IPS-NIHi11 (cell line): ENCODE measurements at places on chromosomes 12 and 14.

DNA sequence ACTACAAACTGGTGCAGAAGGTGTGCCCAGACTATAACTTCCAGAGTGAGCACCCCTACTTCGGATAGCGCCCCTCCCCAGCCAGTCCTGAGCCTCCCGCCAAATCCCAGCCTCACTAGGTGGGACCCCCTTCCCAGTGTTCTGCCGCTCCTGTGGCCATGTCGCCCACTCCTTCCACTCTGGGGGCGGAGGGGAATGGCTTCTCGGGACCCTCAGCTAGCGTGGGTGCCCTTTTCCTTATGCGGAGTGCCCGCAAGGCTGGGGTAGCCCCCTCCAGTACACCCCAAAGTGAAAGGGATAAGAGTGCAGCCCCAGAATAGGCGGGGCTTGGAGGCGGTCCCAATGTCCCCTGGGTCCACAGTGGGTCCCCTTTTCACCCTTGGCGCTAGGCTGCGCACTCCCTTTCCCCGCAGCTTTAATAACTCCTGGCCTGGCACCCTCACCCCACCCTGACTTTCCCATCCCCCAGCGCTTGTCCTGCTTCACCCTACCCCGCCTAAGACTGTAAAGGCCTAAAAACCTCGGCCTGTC, 3.8 kb upstream of the SHMT2 start:
- DNase-seq, result no peak

GRCh38 chr12:63934936-63935335, 90.4 kb downstream of the SRGAP1 start:
- no peak for DNase-seq

GRCh38 chr12:115013236-115013981, 329.4 kb upstream of the TBX3 start:
- DNase-seq, result peak; percentile 25

- DNase-seq, result no peak
Measured at GRCh38 chr12:124321556-124322270, 26.8 kb downstream of the RFLNA start.

DNA sequence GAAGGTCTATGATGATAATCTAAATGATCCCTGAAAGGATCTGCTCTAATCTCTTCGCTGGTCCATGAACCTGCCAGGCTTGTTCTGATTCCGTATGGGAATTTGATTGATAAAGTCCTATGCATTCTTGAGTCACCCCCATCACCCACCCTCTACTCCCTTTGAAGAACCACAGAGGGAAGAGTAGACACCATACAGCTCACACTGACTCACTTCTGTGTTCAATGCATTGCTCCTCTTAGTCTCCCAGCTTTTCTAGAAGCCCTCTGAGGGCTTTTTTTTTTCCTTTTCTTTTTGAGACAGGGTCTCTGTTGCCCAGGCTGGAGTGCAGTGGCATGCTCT, 18.5 kb upstream of the GPRC5A start:
- DNase-seq, result no peak

GRCh38 chr12:94074980-94075629, 73.3 kb upstream of the PLXNC1 start:
- peak; percentile 80 for DNase-seq

DNA sequence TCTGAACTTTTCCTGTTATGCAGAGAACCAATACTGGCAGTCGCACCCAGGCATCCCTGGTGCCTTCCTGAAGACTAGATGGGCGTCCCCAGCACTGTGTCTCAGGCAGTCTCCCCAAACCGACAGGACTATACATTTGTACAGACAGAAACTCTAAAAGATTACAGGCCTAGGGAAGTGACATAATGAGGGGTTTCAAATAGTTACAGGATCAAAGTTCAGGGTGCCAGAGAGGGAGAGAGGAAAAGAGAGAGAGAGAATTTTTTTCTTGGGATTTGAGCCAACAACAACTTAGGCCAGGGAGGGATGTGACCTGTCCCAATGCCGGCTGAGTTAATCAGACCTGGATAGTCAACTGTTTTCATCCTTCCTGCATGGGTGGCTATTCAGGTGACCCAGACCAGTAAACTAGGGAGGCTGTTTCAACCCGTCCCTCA, 9.3 kb upstream of the GMFB start:
- DNase-seq, result no peak

DNA sequence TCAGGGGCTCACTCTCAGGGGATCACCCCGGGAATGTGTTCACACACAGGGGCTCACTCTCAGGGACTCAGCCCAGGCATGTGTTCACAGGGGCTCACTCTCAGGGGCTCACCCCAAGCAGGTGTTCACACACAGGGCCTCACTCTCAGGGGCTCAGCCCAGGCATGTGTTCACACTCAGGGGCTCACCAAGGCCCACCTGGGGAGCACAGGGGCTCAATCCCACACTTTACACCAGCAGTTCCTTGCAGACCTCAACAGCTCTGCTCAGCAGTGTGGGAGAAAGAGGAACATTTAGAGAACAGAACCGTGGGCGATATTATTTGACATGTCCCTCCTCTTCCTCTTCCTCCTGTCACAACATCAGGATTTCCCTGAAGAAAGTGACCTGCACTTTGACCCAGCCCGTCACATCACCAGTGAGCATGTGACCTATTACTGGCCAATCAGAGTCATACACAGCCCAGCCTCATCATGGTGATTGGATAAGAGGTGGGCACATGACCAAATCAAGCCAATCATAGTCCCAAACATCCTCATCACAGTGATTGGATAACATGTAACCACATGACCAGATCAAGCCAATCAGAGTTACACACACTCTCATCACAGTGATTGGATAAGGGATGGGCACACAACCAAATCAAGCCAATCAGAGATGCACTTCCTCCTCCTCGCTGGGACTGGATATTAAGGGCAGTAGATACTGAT, 359.4 kb upstream of the SFSWAP start:
- DNase-seq, result peak; percentile 41

- peak; percentile 7 for DNase-seq
Measured at GRCh38 chr14:86237733-86238132, 707.8 kb downstream of the FLRT2 start.

DNA sequence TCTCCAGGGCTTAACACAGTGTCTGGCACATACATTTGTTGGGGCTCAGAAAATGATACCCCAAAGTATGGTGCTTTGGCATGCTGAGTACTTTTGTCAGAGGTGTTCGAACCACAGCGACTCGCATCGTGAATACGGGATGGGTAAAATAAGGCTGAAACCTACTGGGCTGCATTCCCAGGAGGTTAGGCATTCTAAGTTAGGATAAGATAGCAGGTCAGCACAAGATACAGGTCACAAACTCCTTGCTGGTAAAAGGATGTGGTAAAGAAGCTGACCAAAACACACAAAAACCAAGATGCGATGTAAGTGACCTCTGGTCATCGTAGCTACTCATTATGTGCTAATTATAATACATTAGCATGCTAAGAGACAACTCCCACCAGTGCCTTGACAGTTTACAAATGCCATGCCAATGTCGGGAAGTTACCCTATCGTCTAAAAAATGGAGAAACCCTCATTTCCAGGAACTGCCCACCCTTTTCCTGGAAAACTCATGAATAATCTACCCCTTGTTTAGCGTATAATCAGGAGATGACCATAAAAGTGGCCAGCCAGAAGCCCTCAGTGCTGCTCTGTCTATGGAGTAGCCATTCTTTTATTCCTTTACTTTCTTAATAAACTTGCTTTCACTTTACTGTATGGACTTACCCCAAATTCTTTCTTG, 3.3 kb upstream of the AEBP2 start:
- DNase-seq, result no peak

- no peak for DNase-seq
Measured at GRCh38 chr12:108441549-108441948, 73.5 kb upstream of the FICD start.

DNA sequence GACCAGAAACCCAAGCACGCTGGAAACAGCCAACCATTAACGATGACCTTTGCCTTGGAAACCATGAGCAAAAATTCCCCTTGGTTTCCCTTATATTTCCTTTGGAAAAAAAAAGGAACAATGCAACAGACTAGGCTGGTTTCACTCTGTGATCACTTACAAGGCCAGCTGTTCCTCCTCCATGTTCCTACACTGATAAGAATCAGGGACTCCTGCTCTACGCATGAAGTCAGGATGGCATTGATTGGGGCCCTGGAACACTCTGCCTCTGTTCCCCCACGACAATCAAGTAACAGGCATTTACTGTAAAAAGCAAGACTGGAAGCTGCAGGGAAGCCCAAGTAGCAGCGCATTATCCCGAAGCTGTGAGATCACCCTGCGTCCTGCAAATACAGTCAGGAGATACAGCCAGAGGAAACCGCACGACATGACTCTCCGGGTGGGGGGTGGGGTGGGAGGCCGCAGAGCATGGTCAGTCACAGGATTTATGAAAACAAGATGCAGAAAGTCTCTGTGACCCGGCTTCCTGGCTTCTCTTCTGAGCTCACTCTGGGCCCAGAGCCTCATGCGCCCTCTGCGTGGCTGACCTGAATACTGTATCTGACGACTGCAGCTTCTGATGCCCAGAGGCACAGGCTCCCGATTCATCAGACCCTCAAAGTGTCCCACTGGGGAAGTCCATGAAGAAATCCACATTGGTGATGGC, 31.1 kb downstream of the SSH1 start:
- DNase-seq, result no peak

GRCh38 chr12:104460973-104461698, 4.4 kb downstream of the CHST11 start:
- no peak for DNase-seq

- no peak for DNase-seq
Measured at GRCh38 chr12:65168681-65169319, 583 bp upstream of the LEMD3 start.

GRCh38 chr12:10247436-10248058, 34.9 kb downstream of the GABARAPL1 start:
- DNase-seq, result no peak

GRCh38 chr12:54294953-54295566, 5.8 kb downstream of the NFE2 start:
- DNase-seq, result no peak

GRCh38 chr12:48691826-48692487, 9.9 kb upstream of the KANSL2 start:
- no peak for DNase-seq

GRCh38 chr12:32921397-32921796, 24.8 kb upstream of the PKP2 start:
- no peak for DNase-seq

DNA sequence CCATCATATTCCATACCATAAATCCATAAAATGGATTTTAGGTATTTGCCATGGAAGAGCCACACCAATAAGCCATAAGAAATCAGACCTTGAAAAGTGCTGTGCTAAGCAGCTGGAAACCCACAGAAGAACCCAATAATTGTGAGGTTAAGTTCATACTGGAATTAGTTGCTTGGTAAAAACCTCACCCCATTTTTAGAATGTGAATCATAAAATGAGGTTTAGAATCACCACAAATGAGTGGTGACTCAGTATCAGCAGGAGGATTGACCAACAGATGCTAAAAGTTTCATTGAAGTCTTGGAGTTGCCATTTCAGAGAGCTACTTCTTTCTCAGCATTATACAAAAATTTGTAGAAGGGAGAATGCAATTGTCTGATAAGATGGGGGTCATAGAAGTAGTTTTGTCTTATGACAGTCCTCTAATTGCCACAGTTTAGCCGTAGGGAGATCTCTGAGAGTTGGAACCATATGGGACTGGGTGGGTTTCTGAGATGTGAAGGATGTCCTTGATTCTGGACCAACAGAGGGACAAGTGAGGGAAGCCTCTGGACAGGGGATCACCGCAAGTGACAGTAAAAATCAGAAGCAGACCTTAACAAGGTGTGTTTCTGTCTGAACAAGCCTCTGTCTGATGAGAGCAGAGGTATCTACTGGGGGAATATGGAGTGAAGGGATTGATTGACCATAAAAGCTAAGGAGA, 1.4 kb upstream of the STON2 start:
- no peak for DNase-seq

DNA sequence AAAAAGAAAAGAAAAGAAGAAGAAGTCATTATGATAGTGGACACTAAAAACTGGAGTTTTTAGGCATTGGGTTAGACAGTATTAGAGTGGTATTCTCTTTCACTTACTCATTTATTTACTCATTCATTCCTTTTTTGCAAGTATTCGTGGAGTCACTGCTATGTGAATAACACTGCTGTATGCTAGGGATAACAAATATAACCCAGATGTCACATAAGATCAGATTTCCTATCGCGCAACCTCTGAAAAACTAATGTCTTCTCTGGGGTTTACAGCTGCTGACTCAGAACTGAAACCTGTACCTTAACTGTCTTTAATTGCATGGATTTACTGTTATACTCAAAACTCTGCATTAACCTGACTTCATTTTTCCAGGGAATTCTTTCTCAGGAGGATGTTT, 353.7 kb downstream of the LRIG3 start:
- DNase-seq, result no peak

GRCh38 chr14:73750531-73750901, 36.3 kb upstream of the PNMA1 start:
- DNase-seq, result no peak

- peak; percentile 50 for DNase-seq
Measured at GRCh38 chr14:69460093-69460701, 24.3 kb upstream of the PLEKHD1 start.

- no peak for DNase-seq
Measured at GRCh38 chr14:50023671-50024490, 92.5 kb downstream of the VCPKMT start.

DNA sequence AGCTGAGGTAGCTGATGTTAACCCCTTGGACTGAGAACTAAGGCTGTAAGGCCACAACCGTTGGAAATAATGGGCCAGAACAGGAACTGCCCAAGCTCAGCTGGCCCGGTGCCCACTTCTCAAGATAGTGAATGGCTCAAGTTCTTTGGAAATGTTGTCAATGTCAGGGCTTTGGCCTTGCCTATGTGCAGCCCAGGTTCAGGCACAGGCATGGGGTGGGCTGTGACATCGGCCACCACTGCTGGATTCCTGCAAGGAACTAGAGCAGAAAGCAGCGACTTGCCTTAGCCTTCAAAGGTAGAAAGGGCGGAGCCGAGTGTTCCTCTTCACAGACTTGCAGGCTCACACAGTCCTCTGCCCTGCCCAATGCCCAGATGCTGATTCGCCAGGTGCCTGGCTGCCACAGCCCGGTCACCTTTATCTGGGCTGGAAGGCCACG, 291.2 kb downstream of the ZFP36L1 start:
- peak; percentile 63 for DNase-seq

- DNase-seq, result no peak
Measured at GRCh38 chr14:73746520-73747378, 32.6 kb upstream of the PNMA1 start.

DNA sequence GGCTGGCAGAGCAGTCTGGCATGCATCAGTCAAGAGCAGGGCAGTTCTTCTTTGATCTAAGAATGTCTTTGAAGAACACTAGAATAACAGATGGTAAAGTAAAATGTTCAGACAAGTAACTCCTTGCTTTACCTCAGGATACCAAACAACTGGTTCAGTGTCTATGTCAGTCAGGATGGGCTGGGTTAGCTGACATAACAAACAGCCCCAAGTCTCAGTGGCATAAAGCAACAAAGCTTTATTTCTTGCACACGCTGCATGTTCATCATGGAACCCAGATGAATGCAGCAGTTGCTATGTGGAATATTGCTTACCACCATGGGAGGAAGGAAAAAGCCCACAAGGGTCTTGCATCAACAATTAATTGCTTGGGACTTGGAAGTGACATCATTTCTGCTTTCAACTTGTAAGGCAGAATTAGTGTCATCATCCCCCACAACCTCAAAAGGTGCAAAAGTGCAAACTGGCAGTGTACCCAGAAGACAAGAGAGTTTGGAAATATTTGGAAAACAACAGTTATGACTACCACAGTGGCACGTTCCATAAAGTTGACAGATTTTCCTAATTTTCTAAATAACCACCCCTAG, 21.2 kb downstream of the GPRC5D start:
- DNase-seq, result no peak
